ENCODE measurements at places on chromosomes 1 and 21. TPM values are rescaled to one million over a fixed set of nuclear protein-coding genes. Genes with fewer than 3 reads are reported as not detected.

The CFHR5 gene
- total RNA-seq = not detected

The PLEKHA6 gene
- total RNA-seq = 0.13 TPM

The TSTD1 gene
- 40.2 TPM for total RNA-seq

The SEMA4A gene
- 23.0 TPM for total RNA-seq

The DOP1B gene
- total RNA-seq = 12.1 TPM

The TNFRSF1B gene
- 169 TPM for total RNA-seq

The LRRC39 gene
- total RNA-seq = 0.53 TPM

The DENND2D gene
- total RNA-seq = 196 TPM

The CYP4B1 gene
- not detected for total RNA-seq

The FCRL1 gene
- not detected for total RNA-seq

The MYBPH gene
- total RNA-seq = not detected

The CYP4A11 gene
- total RNA-seq = not detected

The C8B gene
- total RNA-seq = not detected

The DCST2 gene
- 0.16 TPM for total RNA-seq

The PLPPR4 gene
- total RNA-seq = not detected

The S100A6 gene
- 244 TPM for total RNA-seq

The ABCA4 gene
- total RNA-seq = not detected

The BRDT gene
- not detected for total RNA-seq

The KCNT2 gene
- total RNA-seq = not detected

The CD1D gene
- not detected for total RNA-seq

The CYP4A22 gene
- not detected for total RNA-seq

The CENPF gene
- total RNA-seq = 44.2 TPM

The LYPD8 gene
- total RNA-seq = not detected

The CSF1 gene
- 82.8 TPM for total RNA-seq

The GFI1 gene
- 74.6 TPM for total RNA-seq

The SUSD4 gene
- 0.16 TPM for total RNA-seq

The WNT9A gene
- 0.07 TPM for total RNA-seq

The KRTAP7-1 gene
- not detected for total RNA-seq

The ITGB2 gene
- 159 TPM for total RNA-seq

The OR10J1 gene
- total RNA-seq = not detected

The UBE2U gene
- not detected for total RNA-seq

The PCSK9 gene
- total RNA-seq = not detected

The MEF2D gene
- total RNA-seq = 35.4 TPM

The NR5A2 gene
- total RNA-seq = not detected

The INSRR gene
- total RNA-seq = not detected

The ADAMTS5 gene
- not detected for total RNA-seq

The RAP1GAP gene
- 0.44 TPM for total RNA-seq

The LCE2B gene
- not detected for total RNA-seq

The LORICRIN gene
- not detected for total RNA-seq

The MYOC gene
- not detected for total RNA-seq

The KRTAP11-1 gene
- not detected for total RNA-seq

The CACNA1S gene
- not detected for total RNA-seq

The TMEM59 gene
- total RNA-seq = 140 TPM

The NLRP3 gene
- total RNA-seq = 2.6 TPM

The RNF115 gene
- 16.9 TPM for total RNA-seq

The PTPN7 gene
- 446 TPM for total RNA-seq

The RYR2 gene
- total RNA-seq = 0.11 TPM

The KLF17 gene
- not detected for total RNA-seq

The C1orf226 gene
- total RNA-seq = 0.04 TPM

The KRTAP21-2 gene
- not detected for total RNA-seq

The MAB21L3 gene
- not detected for total RNA-seq

The CCDC30 gene
- total RNA-seq = 1.9 TPM

The CELSR2 gene
- 2.7 TPM for total RNA-seq

Measured in CD8-positive, alpha-beta memory T cell (primary cell).